COLO829 (cell line): ENCODE measurements at places on chromosomes 4 and X.

- no peak for DNase-seq
Observed at GRCh38 chrX:8897259-8897658, 96.1 kb upstream of the FAM9A start.

DNA sequence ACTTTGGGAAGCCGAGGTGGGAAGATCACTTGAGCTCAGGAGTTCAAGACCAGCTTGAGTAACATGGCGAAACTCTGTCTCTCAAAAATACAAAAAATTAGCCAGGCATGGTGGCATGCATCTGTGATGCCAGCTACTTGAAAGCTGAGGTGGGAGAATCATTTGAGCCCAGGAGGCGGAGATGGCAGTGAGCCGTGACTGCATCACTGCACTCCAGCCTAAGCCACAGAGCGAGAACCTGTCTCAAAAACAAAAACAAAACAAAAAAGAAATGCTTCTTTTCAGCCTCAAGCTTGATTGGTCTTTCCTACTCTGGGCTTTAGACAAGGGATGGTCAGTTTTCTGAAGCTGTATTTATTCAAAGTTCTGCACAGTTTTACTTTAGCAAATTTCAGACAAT lies 15.8 kb upstream of the DHRSX start:
- DNase-seq, result no peak

- no peak for DNase-seq
Observed at GRCh38 chr4:6781561-6781960, 966 bp upstream of the KIAA0232 start.

GRCh38 chrX:100658941-100659381 lies 15.0 kb downstream of the SRPX2 start:
- DNase-seq, result no peak

DNA sequence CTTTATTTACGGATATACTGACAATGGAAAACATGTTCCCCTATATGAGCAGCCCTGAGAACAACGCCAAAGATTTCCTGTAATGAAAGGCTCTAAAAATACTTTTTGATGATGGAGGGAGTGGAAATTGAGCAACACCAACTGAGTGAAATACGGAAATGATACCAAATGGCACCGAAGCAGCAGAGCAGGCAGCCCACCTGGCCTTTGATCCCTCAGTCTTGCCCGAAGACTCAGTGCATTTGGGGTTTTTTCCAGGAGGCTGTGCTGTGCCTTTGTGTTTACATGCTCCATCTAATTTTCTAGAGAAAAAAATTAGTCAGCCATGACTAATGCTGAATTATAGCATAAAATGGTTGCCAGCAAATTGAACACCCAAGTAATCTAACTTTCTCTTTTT lies 169.9 kb upstream of the RBPJ start:
- DNase-seq, result no peak

DNA sequence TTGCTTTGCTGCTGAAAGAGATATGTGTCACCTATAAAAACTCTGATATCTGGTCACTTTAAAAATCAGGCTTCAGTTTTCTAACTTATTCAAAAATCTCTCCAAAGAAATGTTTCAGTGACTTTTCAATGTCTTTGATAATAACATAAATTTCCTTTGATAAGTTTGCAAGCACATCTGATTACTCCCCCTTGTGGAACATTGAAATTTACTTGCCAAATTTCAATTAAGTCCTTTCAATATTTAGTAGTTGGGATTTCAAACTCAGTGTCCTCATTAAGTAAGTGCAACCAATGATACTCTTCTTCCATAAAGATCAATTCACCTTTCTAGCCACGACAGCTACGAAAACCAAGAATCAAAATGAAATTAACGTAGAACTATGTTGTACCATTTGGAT lies 151.3 kb upstream of the FAM47C start:
- DNase-seq, result no peak

GRCh38 chrX:124211312-124211942 lies 121.0 kb upstream of the TEX13D start:
- no peak for DNase-seq

- DNase-seq, result no peak
Observed at GRCh38 chr4:77344784-77345183, 187.8 kb downstream of the CCNG2 start.

DNA sequence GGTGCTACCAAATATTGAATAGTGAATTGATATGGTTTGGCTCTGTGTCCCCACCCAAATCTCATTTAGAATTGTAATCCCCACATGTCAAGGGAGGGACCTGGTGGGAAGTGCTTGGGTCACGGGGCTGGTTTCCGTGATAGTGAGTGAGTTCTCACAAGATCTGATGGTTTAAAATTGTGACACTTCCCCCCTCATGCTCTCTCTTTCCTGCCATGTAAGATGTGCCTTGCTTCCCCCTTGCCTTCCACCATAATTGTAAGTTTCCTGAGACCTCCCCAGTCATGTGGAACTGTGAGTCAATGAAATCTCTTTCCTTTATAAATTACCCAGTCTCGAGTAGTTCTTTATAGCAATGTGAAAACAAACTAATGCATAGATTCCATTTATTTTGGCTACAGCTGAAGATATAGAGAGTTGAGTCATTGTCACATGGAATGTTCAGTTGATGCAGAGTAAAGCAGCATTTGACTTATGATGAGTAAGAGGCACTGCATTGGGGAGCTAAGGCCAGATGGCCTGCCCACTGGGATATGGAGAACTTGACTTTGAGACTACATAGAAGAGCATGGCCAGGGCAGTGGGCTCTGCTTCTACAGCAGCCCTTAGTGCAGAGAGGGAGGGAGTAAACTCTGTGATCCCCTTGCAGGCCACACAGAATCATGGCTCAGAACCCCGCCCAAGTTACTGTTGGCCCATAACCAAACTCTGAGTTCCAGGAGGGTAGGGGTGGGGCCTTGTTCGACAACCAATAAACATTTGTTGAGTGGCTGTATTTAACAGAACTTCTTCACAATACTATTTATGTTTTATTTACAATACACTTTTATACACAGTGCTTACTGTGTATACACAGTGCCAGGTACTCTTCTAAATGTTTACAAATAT lies 34.2 kb downstream of the RAI2 start:
- DNase-seq, result peak; percentile 25

DNA sequence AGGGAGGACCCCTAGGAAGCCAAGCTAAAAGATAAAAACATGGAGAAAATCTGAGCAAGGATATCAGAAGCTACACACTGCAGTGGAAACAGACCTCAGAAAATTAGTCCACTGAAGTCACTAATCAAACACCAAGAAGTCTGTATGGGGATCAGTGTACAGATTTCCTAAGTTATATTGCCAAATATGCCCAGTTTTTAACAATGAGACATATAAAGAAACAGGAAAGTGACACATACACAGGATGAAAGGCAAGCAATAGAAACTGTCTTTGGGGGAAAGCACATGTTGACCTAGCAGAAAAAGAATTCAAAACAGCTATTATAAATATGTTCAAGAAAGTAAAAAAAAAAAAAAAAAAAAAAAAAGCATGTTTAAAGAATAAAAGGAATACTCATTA lies 153.7 kb downstream of the PPP4R3C start:
- no peak for DNase-seq
